ENCODE measurements at places on chromosomes 2 and 18.

GRCh38 chr2:39511219-39511604 is 74.1 kb upstream of the MAP4K3 start:
- DNase-seq, result no peak

- DNase-seq, result no peak
Observed at GRCh38 chr2:119290859-119291587, 67.4 kb downstream of the STEAP3 start.

- peak; percentile 14 for DNase-seq
Observed at GRCh38 chr2:44616667-44617155, 255.0 kb downstream of the CAMKMT start.

GRCh38 chr2:233668605-233669260 is 3.0 kb upstream of the UGT1A9 start:
- DNase-seq, result no peak

DNA sequence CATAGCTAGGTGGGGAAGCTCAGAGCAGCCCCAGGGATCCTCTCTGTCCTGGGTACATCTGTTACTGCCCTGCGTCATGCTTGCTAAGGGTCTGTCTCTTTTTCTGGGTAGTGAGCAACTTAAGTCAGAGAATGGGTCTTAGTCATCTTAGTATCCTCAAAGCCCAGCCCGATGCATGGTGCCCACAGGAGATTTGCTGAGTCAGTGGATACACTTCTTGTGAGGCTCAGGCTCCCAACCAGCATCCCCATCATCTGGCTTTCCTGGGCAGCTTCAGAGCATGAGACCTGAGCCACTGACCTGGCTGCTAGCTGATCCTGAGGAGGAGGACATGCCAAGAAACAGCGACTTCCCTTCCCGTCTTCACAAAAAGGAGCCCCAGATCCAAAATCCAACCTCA is 10.0 kb downstream of the FOXI3 start:
- DNase-seq, result no peak

DNA sequence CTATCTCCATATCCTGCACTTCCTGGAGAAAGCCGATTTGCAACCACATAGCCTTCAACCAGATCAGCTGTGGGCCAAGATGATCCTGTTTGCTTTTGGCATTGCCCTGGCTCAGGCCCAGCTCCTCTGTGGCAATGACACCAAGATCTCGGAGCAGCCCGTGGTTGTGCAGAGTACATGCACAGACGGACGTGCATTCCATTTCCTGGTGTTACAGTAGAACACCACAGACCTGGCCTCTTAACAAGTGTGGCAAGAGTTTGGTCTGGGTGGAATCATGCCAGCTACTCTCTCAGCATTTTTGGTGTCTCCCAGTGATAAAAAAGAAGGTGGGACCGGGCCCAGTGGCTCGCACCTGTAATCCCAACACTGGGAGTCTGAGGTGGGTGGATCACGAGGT is 20.0 kb downstream of the MALT1 start:
- no peak for DNase-seq

- DNase-seq, result no peak
Observed at GRCh38 chr2:156748221-156748620, 312.0 kb downstream of the GPD2 start.

GRCh38 chr2:81266106-81266505 is 961.6 kb upstream of the LRRTM1 start:
- no peak for DNase-seq

DNA sequence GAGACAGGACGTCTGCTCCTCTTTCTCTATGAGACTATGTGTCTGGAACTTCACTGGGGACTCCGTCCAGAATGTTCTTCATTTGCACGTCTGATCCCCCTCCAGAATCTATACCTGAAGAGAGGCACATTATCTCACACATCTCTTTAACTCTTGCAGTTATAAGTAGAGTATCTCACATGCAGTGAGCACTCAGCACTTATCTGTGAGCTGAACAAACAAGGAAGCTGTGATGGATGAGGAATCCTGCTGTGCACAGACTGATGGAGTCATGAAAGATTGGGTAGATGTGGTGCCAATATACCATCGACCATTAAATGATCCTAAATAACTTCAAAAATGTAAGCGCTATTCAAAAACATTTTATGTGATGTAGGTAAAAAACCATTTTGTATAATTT is 888.3 kb upstream of the CELF4 start:
- no peak for DNase-seq

DNA sequence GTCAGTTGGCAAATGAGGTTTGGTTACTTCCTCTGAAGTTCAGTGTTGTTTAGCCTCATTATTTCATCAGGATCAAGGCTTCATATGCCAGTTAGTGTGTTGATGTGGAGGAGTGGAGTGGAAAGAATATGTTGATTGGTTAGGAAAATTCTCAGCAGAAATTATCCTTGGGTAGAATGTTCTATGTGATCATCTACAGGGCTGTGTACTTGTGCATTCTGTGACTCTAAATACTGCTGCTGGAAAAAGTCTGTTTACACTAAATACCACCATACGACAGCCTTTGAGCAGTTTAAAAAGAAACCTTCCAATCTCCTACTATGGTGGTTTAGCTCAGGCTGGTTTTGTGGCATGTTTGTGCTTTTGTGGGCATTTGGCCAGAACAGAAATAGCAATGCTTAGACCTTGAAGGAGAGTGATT is 25.8 kb downstream of the CAB39 start:
- no peak for DNase-seq

- DNase-seq, result no peak
Observed at GRCh38 chr2:238045575-238045974, 15.2 kb upstream of the SCLY start.

GRCh38 chr18:10408131-10408530 is 46.3 kb upstream of the APCDD1 start:
- DNase-seq, result no peak

Measured in CD4-positive, alpha-beta T cell treated with Interleukin-15 for 4 hours (primary cell).